ENCODE measurements at places on chromosomes 12 and 14.

DNA sequence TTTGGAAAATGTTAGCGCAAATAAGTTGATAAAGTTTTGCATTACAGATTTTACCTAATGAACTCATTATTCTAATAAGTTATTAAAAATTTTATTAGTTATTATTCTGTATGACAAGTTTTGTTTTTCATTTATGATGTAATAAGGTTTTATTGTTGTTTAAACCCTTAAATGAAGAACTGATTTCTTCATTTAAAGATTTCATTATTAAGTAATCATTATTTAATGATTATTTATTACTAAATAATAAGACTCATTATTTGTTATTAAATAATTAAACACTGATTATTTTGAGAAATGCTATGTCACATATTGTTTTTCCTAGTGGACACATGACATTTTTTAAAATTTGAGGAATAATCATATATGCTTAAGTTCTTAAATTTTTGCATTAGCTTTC, 34.2 kb downstream of the USP15 start:
- no peak for DNase-seq

DNA sequence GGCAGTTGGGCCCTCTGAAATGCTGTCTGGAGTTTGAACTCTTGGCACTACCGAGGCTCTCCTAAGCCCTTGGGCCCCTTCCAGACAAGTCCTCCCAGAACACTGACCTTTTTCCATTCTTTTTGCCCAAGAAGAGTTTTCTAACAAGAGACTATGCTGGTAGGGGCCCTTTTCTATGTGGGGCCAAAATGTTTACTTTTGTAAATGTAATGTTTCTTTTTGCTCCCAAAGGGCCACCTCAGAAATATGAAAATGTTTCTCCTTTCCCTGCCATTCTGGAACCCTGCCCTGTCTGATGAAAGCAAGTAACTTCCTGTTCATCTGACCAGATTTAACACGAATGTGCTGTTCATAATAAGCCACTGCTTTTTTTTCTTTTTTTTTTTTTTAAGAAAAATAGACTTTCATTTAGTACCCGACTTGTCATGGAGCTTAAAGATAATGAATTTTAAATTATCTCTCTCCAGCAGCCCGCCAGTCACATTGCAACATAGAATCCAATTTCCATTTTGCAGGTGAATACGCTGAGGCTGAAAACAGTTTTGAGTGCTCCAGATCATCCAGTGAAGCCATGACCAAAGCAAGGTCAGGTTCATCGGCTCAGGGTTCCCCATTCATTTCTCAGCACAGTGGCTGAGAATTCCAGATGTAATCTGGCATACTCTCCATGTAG, 169.9 kb downstream of the DPF3 start:
- no peak for DNase-seq

GRCh38 chr14:22847661-22848341, 11.4 kb downstream of the MMP14 start:
- DNase-seq, result no peak

DNA sequence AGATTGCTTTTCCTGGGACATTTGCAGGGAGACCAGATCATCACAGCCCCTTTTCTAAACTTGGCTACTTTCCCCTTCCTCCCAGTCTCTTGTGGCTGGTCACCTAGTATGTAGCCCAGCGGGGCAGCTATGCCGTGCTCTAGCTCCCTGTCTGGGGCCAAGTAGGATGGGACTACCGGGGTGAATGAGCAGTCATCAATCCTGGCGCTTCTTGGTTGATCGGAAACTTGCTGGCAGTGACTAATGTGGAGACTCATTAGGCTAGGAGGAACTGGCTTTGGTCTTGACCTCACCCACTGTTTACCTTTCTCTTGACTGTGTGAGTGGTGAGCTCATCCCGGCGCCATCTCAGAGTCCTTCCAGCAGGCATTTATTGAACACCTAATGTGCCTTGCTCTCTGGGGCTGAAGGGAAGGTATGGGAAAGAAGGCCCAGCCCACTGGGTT, 15.9 kb downstream of the PLEKHG3 start:
- DNase-seq, result no peak

DNA sequence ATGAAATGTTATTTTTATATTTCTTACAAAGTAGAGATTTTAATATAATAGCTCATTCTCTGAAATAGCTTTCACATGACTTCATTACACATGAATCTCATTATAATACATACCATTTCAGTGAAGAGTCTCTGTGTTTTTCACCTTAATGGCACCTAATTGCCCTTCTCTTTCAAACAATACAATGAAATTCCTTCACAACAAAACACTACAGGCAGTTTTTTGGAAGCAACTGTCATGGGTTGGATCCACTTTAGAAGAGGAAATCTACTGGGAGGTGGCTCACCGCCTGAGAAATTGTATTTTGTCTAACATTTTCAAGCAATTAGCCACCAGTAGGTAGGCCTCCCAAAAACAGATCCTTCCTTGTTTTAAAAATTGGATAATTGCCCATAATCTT, 40.3 kb upstream of the RGS6 start:
- no peak for DNase-seq

Data from hematopoietic multipotent progenitor cell treated with erythropoietin and hydrocortisone succinate and interleukin-3 and kit ligand, for 15 days (in vitro differentiated cells).